Stimulated activated CD4-positive, alpha-beta T cell treated with anti-CD3 and anti-CD28 coated beads, Interleukin-1b, Interleukin-23, amount 100 ng/mL, for 24 hours (primary cell): ENCODE measurements at places on chromosomes 6 and 20.

- no peak for DNase-seq
Measured at GRCh38 chr20:49631061-49631716, 63.3 kb upstream of the PTGIS start.

DNA sequence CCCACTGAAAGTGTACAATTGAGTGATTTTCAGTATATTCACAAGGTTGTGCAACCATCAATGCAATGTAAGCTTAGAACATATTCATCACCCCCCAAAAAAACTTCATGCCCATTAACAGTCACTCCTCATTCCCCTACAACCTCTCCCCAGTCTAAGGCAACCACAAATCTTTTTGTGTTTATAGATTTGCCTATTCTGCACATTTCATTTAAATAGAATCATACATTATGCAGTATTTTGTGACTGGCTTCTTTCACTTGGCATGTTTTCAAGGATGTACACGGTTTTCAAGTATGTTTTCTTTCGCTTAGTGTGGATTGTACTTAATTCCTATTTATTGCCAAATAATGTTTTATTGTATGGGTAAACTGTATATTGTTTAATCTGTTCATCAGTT is 329.3 kb upstream of the RNF24 start:
- DNase-seq: no peak

DNA sequence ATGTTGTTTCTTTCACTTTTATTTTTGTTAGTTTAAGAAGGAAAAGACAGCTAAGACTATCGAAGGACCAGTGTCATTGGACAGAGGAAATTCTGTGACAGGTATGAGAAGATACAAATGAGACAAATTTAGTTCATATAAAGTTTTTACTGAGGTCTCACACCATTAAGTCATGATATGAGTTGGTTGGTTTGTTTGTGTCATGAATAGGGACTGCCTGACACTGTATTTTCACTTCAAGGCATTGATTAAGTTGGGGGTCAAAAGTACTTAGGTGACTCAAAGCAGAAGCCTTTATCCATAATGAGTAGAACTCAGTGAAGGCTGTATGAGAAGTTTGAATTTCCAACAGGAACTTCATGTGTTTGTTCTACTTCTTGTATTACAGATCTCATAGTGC is 21.3 kb upstream of the HIVEP2 start:
- no peak for DNase-seq

GRCh38 chr6:4615891-4616290 is 160.3 kb upstream of the CDYL start:
- DNase-seq: no peak

DNA sequence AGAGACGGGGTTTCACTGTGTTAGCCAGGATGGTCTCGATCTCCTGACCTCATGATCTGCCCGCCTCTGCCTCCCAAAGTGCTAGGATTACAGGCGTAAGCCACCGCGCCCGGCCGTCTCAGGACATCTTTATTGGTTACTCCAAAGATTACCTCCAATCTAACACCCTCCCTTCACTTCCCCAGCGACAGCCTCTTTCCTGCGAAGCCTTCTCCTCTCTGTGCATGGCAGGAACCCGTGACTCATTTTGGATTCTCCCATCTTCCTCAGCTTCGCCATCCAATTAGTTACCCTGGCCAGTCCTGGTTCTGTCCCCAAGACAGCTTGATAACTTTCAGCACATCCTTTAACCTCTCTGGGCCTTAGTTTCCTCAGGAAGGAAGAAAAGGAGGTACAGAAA is 51.3 kb upstream of the TOX2 start:
- no peak for DNase-seq

DNA sequence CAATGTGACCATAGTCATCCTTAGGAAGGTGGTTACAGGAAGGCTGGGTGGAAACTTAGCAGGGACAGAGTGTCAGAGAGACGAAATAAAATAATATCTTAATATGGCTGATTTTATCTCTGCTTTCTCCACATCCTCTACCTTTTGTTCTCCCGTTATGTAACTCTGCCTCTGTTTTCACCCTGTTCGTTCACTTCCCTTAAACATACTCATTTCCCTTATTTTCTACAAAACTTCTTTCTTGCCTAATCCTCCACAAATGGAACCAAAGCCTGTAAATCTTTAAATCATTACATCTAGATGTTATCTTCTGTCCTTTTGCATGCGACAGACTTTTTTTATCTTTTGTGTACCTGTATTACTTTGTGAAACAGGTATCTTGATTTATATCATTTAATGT is 23.3 kb upstream of the CRIP3 start:
- no peak for DNase-seq

- no peak for DNase-seq
Measured at GRCh38 chr20:61260905-61261304, 8.8 kb downstream of the CDH4 start.

GRCh38 chr6:39665861-39666260 is 59.3 kb downstream of the KIF6 start:
- DNase-seq: no peak

GRCh38 chr20:50591233-50591852 is 81.2 kb downstream of the PTPN1 start:
- no peak for DNase-seq

DNA sequence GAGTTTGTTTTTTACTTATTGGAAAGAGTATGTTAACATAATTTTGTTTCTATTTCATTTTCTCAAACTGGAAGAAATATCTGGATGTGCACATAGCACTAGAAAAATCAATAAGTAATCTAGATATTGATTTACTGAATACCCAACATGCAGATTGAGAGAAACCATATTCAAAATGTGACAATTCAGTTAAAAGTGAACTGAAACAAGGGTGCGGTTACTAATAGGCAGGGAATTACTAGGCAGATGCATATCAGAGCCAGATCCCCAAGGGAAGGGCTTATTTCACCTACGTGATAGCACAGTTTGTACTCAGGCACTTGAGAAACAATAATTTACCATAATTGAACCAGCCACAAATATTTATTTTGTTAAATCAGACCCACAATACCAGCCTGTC is 493.1 kb upstream of the FLRT3 start:
- DNase-seq: no peak

GRCh38 chr20:25355011-25355595 is 35.5 kb downstream of the ABHD12 start:
- DNase-seq: no peak

GRCh38 chr6:82909551-82909950 is 156.1 kb downstream of the UBE3D start:
- no peak for DNase-seq

GRCh38 chr6:45175272-45175671 is 152.9 kb upstream of the RUNX2 start:
- no peak for DNase-seq

DNA sequence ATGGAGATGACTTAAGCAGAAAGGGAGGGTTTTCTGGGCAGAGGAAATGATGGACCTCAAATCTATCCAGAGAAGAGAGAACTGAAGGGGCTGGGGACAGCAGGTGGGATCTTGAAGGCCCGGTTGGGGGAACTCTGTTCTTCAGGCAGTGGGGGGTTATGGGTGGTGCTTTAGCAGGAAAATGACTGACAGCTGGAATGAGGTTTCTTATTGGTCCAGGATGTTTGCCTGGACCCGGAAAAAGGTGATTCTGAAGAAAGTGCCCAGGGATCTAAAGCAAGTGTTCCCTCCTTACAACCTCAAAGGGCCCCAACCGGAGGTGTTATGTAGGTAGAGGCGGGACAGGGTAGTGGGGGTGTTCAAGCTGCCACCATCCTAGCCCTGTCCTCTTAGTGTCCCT is 11.3 kb upstream of the LKAAEAR1 start:
- DNase-seq: no peak

GRCh38 chr6:85111481-85112011 is 338.3 kb upstream of the NT5E start:
- no peak for DNase-seq

DNA sequence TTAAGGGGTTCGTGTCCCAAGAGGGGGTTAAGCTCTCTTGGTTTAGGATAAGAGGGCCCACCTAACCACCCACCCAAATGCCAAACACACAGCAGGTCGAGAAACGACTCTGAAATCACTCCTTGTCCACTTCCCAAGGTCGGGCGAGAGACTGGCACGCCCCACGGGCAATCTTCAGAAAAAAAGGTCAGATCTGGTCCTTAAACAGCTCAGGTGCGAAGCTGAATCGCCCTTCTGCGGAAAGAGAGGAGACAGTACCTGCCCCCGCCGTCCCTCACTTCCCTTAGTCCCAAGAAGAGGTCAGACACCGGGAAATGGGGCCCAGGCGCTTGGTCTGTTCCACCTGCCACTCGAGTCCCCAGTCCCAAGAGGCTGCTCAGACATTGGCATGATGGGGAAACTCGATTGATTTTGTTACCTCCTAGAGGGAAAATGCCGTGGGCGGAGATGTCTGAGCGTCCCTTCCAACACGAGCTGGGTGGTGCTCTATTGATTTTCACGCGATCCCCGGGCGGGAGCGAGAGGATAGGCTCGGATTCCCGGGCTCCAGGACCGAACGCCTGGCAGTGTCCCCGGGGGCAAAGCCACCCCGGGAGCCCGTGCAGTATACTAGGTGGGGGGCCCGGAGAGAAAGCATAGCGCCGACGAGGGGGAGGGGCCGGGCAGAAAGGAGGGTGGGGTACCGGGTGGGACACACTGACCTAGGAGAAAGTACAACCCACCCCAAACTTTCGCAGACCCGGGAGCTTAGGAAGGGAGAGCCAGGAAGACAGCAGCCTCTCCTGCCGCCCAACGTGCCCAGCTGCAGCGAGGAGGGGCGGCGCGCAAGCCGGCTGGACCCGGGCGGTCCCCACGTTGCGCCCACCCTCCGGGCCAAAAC is 1.1 kb upstream of the SAMD5 start:
- DNase-seq: no peak

DNA sequence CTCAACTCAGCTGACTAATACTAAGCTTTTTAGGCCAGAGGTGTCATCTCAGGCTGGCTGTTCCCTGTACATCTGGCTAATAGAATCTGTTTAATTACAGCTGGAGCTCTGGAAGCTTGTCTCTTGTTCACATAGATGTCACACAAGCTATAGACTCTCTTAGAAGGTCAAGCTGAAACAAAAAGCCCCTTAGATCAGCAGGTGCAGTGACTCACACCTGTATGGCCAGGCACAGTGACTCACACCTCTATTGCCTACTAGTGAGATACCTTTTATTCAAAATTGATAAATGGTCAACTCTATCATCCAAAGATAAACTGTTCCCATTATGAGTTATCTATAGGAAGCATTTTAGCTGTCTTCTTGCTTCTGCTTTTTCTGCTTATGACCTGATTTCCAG is 29.9 kb upstream of the MTHFD1L start:
- no peak for DNase-seq

- DNase-seq: no peak
Measured at GRCh38 chr6:53045891-53046673, 19.1 kb upstream of the FBXO9 start.
